SK-N-SH (cell line): ENCODE measurements at places on chromosomes 7 and 10. TPM values are rescaled to one million over a fixed set of nuclear protein-coding genes. Genes with fewer than 3 reads are reported as not detected.

GRCh38 chr7:127589896-127590295 is 1.7 kb downstream of the ARF5 start:
- DNase-seq: no peak

DNA sequence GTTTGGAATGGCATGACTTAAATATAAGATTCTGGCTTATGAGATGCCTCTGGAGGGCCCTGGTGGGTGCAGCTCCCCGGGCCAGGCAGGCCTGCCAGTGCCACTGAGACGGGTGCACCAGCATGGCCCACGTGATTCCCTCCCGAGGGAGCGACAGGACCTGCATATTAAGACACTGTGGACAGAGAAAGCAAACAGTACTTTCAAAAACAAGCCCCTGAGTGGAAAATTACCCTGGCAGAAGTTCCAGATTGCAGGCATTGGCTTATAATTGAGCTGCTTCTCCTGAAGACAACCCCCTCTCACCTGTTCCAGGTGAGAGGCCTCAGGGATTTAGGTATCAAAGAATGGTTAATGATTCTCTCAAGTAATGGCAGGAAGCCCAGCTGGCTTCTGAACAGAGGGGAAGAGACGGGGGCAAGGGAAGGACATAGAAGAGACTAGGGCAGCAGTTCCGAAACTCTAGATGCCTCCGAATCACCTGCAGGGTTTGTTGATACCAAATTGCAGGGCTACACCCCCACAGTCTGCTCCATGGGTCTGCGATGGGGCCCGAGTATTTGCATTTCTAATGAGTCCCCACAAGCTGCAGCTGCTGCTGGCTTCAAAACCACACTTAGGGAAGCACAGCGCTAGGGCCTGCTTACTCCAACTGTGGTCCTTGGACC is 66.0 kb upstream of the DOCK1 start:
- no peak for DNase-seq

GRCh38 chr7:128427289-128427891 is 17.6 kb upstream of the IMPDH1 start:
- peak; percentile 65 for DNase-seq

DNA sequence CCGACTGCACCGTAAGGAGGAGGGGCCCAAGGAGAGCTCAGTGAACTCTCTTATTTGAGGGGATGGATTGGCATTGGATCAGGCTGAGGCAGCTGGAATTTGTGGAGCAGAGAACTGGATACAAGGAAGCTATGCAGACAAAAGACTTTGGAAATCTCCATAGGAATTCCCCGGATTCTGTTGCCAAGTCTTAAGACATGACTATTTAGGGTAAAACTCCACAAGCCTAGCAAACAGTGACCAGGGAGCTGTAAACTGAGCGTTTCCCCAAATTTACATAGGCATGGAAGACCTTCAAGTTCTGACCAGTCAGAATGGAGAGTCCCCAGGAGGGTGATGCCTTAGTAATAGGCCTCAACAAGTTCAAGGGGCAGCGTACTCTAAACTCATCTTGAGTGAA is 82.5 kb upstream of the PCBD1 start:
- no peak for DNase-seq

DNA sequence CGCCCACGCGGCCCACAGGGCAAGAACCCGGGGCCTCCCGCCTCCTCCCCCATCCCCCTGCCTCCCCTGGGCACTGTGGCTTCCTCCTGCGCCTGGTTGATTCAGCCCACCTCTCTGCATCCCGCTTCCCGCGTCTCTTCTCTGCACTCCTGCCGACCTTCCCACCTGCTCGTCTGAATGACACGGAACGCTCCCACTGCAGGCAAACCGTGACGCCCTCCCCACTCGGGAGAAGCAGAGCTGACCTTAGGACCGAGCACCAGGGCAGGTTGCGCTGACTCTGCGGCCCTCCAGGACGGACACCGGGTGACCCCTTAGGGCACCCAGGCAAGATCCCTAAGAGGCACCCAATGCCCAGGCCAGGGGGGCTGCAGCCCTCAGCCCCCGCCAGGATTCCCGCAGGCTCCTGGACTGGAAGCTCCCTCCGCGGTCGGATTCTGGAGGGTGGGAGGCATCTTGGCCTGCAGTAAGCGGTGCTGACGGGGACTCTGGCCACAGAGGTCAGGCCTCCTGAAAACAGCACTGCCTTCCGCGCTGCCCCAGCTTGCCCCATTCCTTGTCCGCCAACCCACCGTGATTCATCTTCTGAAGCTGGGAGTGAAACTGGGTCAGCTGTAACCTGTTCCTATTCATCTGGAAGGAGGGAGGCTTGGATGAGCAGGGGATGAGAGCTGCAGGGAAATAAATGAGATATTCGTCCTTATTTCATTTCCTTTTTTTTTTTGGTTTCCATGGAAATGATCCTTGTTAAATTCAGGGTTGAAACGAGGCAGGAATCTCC is 990 bp downstream of the CALML3 start:
- DNase-seq: no peak

- peak; percentile 73 for DNase-seq
Measured at GRCh38 chr7:132575982-132576720, at the start of gene PLXNA4. Gene PLXNA4 (minus strand): TSS chr7:132576470. CDS start chr7:132508693, 67,777 bp downstream.

GRCh38 chr10:112390125-112390703 is 16.3 kb downstream of the ACSL5 start:
- no peak for DNase-seq

- no peak for DNase-seq
Measured at GRCh38 chr7:151838072-151838471, 38.8 kb downstream of the PRKAG2 start.

DNA sequence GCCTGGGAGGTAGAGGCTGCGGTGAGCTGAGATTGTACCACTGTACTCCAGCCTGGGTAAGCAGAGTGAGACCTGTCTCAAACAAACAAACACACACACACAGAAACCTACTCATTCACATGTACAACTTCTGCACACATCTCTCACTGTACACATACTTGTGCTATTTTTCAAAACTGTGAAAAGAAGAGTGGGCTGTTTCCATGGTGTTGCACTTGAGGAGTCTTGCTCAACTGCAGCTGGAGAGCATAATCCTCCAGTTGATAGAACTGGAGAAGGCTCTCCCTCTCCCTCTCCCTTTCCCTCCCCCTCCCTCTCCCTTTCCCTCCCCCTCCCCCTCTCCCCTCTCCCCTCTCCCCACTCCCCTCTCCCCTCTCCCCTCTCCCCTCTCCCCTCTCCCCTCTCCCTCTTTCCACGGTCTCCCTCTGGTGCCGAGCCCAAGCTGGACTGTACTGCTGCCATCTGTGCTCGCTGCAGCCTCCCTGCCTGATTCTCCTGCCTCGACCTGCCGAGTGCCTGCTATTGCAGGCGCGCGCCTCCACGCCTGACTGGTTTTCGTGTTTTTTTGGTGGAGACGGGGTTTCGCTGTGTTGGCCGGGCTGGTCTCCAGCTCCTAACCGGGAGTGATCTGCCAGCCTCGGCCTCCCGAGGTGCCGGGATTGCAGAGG is 43.7 kb upstream of the DLD start:
- DNase-seq: no peak

KLLN gene
- polyA plus RNA-seq: 0.83 and 1.2 TPM in 2 replicates

HKDC1 gene
- 0.06 and 0.10 TPM in 2 replicates for polyA plus RNA-seq

ZNF503 gene
- polyA plus RNA-seq: 4.5 and 5.9 TPM in 2 replicates

CREM gene
- 41.4 TPM in 2 replicates for polyA plus RNA-seq
